Stimulated activated CD8-positive, alpha-beta memory T cell treated with anti-CD3 and anti-CD28 coated beads, Interleukin-2, amount 100 ng/mL, for 1 hour (primary cell): ENCODE measurements at places on chromosomes 3 and 15.

- DNase-seq: no peak
These were observed 256.1 kb upstream of the ONECUT1 start for GRCh38 chr15:53046153-53046790.

DNA sequence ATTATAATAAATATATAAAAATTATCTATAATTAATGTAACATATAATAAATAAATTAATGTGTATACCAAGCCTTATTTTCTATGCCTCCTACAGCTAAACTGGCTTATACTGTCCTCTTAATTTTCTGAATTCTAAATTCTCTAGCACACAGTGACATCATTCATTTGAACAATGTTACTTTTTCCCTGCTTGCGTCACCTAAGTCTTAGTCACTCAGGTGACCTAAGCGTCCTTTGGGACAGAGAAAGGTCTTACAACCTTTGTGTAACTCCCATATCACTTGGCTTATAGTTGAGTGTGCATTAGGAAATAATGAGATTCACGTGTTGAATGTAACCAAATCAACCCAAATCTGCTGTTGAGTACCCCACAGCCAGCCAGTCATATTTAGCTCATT is 48.5 kb upstream of the KCNMB2 start:
- no peak for DNase-seq

DNA sequence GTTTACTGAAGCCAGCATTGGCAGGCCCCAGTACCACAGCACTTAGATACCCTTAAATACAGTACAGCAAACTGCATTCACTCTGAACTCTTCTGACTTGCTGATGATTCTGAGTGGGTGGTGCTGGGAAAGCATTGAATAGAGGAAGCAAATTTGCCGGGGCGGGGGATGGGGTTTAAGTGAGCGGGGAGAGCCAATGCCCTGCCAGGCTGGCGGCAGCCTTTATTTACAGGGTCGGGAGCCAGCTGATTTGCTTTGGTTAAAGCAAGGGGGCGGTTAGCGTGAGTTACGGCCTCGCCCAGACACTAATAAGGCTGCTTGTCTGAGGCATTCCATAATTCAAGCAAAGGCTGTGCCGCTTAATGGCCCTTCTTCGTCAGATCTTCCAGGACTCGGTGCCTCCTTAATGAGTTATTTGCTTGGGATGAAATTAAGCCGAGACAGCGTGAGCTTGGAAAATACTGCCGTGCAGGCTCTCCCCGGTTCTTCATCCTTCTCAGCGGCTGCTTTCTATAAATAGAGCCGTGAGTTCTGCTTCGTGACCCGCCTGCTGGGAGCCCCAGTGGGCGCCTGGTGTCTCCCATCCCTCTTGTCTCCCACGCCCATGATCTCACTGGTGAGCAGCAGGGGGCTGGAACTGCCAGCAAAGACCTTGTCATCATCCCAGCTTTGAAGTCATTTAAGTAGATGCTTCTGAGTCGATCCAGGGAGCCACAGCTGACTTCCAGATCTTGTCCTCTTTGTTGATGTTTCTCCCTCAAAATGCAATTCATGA is 25.8 kb downstream of the SPSB4 start:
- no peak for DNase-seq

- no peak for DNase-seq
These were observed 388.3 kb upstream of the IL12A start for GRCh38 chr3:159600291-159600690.

DNA sequence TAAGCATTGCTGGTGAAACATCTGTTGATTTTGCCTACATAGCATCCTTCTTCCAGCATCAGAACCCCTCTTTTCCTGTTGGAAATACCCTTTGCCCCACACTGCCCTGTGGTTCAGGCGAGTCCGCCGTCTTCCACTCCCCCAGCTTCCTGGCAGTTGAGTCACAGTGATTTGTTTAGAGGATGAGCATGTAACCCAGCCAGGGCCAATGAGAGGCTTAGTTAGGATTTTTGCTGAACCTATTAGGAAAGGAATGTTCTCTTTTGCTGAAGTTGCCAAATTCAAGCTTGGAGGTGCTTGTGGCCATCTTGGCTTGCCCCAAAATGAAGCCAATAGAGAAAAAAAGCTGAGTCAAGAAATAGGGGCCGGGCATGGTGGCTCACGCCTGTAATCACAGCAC is 19.0 kb upstream of the MEX3B start:
- no peak for DNase-seq

DNA sequence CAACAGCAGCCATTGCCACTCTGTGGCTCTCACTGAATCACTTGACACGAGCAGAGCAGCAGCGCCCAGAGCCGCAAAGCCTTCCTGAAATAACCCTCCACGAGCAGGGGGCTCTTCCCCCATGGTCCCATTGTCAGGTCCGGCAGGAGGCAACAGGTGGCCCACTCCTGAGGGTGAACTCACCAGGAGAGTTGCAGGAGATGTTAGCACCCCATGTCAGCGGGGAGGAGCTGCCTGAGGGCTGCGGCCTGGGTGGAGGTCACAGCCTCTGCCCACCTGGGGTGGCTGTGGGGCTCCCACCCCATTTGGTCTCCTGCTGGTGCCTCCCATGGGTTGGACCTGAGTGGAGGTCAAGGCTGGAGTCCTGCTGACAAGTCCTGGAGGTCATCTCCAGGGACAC is 12.3 kb upstream of the C3orf22 start:
- no peak for DNase-seq

DNA sequence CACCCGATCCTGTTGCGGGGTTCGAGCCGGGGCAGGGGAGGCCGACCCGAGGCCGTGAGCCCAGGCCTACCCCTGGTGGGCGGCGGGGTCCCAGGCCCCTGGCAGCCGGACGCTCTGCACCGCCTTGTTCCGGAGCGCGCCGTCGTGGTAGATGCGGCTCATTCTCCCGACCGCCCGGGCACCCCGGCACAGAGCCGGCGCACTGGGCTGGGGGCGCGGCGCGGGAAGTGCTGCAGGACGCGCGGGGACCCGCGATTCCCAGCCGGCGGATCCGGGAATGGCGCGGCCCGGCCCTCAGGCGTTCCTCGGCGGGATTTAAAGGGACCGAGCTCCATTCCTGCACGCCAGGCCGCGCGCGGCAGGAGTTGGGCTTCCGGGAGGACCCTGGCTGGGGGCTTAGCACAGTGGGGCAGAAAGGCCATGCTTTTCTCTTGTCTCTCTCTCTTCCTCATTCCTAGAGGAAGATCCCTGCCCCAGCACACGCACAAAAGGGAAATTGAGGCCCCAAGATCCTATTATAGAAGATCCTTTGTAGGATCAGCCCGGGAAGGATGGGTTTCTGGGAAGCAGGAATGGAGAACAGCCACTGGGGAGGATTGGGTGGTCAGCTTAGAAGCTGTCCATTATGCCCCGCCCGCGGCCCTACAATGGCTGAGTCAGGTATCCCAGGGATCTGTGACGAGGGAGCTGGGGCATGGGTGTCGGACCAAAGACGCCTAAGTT is at the start of gene ARPIN:
ARPIN (minus strand) TSS at position 279 of the 723 bp plus-strand sequence; CDS start at position 162, 117 bp downstream.
- no peak for DNase-seq

GRCh38 chr3:53799338-53799865 is 46.8 kb downstream of the CHDH start:
- DNase-seq: no peak

DNA sequence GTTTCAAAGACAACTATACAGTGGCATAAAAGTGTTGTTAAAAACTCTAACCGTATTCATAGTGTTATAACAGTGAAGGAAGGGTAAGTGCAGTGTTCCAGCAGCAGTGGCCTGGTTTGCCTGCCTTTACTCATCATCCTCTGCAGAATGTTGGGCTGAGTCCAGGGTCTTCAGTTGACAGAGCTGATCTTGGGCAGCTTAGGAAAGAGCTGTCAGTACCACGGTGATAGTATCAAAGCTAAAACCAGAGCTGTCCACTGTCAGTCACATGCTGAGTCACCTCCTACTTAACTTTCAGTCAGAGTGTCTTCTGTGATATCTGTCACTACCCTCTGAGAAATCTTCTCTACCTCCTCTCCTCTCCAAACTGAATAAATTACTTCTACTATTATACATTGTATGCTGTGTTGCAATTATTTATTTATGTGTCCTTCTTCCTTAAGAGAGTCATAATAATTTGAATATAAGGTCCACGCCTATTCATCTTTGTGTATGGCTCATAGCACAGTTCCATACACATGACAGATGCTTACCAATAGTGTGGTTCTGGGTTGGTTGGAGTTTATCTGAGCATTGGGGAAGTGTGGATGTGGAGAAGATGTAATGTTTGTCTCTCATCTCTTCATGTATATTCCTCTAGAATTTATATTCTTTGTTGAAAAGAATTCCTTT is 242.1 kb downstream of the ZIC1 start:
- DNase-seq: no peak

- DNase-seq: no peak
These were observed 35.7 kb downstream of the MECOM start for GRCh38 chr3:169627789-169628188.

GRCh38 chr3:129582799-129583198 is 23.7 kb downstream of the PLXND1 start:
- no peak for DNase-seq

- no peak for DNase-seq
These were observed 509.2 kb upstream of the GRM7 start for GRCh38 chr3:6351752-6352151.

DNA sequence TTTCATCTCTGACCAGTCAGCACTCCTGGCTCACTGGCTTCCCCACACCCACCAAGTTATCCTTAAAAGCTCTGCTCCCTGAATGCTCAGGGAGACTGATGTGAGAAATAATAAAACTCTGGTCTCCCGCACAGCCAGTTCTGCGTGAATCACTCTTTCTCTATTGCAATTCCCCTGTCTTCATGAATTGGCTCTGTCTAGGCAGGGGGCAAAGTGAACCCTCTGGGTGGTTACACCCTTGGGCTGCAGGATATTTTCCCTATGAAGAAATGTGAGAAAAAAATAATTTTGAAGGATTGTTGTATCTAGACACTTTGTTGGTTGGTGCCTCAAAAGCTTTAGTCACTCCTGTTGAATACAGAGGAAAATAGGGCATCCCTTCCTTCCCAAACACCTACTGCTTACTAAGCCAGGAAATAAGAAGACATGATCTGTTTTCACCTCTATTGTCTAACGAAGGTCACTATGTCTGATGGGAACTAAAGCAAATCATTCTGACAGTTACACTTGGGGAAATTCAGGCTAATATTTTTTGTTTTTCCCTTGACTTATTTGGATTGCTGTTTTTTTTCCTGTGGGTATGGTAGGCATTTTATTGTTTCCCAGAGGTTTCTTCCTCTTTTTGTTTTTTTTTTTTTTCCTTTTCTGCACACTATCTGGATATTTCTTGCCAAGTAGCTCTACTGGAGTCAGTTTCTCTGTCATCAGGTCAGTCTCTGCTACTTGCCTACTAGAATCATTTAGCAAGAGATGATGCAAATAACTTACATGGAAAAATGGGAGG is 15.3 kb upstream of the TNFSF10 start:
- DNase-seq: no peak

DNA sequence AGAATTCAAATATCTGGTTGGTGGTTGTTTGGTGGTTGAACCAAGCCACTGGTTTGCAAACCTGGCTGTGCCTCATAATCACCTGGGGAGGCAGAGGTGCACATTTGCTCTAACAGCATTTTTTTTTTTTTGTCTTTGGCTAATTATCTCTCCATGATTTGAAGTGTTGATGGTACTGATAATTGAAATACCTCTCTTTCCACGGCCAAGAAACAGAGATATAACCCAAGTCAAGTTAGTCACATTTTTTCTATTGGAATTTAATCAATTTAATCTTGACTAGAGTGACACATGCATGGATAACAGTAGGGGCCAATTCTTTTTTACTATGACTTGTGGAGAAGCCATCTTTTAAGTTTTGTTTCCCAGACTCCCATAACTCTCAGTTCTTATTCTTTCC is 37.5 kb upstream of the SUCLG2 start:
- DNase-seq: no peak

GRCh38 chr3:138174421-138175131 is at the start of gene DBR1:
Gene DBR1, minus strand, starts transcription at chr3:138174921. Its CDS starts 126 bp downstream, at chr3:138174795.
- peak; percentile 40 for DNase-seq

GRCh38 chr15:90482124-90483011 is 47.4 kb upstream of the CRTC3 start:
- DNase-seq: no peak

- DNase-seq: no peak
These were observed 11.7 kb downstream of the BCL2L10 start for GRCh38 chr15:52100807-52101442.

DNA sequence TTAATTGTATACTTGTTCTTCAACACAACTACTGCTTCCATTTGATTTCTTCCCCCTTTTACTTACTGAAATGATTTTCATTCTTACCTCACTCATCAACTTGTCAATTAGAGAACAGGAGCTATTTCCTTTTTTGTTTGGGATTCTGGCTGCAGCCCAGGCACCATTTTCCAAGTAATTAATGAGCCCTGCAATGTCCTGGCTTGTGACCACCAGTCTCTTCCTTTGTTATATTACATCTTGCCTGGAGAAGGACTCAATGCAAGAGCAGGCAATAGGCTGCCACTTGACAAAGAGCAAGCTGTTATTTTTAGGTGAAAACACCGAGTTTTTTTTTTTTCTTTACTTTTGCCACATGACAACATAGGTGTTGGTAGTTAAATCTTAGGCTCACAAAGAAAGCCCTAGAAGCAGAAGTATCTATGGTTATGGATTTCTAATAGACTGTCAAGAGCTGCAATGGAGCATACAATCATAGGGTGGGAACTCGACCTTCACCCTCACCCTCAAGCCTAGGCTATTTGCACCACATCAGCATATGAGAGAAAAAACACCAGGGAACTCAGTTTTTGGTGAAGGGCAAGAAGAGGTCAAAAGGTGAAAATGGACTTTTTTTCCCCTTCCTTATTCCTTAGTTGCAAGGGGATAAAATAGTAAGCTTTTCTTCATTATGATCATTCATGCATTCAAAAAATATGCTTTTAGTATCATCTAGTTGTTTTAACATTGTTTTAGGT is 114.9 kb downstream of the TNIK start:
- DNase-seq: no peak

DNA sequence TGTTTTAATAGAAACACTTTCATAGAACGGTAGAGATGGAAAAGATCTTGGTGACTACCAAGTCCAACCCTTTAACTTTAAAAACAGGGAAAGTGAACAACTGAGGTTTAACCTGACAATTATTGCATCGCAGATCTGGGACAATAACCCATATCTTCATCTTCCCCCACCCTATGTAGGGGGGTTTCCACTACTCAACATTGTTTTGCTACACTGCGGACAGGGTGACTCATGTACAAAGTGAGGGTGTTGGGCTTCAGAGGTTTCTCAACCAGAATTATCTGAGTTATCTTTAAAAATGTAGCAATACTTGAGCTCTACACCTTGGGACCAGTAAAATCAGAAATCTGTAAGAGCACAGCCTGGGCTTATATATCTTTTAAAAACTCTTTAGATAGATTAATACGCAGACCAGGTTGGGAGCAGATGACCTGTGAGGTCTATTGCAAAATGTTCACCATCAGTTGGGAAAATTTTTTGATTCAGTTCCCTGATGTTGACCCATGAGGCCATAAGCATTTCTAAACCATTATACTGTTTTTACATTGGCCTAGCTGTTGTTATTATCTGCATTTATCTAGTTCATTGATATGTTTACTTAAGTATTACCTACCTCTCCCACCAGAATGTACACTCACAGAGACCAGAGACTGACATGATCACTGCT is 103.6 kb upstream of the ICE2 start:
- DNase-seq: peak; percentile 25

GRCh38 chr3:126151562-126152302 is 28.7 kb downstream of the ALDH1L1 start:
- no peak for DNase-seq

- DNase-seq: no peak
These were observed 10.5 kb upstream of the SH3GL3 start for GRCh38 chr15:83436513-83437158.

- no peak for DNase-seq
These were observed 28.2 kb downstream of the TGM4 start for GRCh38 chr3:44902628-44903027.
